CD4-positive, alpha-beta T cell treated with Interleukin-4 for 1 hour (primary cell): ENCODE measurements at places on chromosomes 7 and 10.

GRCh38 chr10:31759799-31760626 lies 168.6 kb downstream of the ARHGAP12 start:
- DNase-seq: peak; percentile 98

- DNase-seq: no peak
Measured at GRCh38 chr10:86988520-86988919, 20.2 kb downstream of the ADIRF start.

DNA sequence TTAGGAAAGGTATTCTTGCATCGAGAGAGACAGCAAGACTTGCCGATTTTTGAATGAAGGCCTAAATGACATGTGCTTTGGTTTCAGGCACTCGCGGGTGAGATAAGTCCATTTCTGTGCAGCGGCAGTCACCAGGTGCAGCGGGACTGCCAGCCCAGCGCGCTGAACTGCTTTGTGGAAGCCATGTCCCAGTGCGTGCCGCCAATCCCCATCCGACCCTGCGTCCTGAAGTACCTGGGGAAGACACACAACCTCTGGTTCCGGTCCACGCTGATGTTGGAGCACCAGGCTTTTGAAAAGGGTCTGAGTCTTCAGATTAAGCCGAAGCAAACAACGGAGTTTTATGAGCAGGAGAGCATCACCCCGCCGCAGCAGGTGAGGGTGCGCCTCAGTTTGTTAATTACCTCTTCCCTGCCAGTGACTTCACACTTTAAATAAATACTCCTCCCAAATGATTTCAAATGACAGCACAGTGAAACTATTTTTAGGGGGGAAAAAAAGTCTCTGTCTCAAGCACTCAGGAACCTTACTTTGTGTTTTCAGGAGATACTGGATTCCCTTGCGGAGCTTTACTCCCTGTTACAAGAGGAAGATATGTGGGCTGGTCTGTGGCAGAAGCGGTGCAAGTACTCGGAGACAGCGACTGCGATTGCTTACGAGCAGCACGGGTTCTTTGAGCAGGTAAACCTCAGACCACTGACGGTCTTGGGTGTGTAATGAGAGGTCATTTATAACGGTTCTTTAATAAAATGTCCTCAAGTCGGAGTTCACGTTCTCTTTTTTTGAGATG lies 98.3 kb downstream of the TRRAP start:
- DNase-seq: no peak

GRCh38 chr7:144641389-144642044 lies 194.3 kb downstream of the TPK1 start:
- DNase-seq: no peak

- DNase-seq: no peak
Measured at GRCh38 chr7:96910486-96910885, 94.9 kb upstream of the DLX6 start.

DNA sequence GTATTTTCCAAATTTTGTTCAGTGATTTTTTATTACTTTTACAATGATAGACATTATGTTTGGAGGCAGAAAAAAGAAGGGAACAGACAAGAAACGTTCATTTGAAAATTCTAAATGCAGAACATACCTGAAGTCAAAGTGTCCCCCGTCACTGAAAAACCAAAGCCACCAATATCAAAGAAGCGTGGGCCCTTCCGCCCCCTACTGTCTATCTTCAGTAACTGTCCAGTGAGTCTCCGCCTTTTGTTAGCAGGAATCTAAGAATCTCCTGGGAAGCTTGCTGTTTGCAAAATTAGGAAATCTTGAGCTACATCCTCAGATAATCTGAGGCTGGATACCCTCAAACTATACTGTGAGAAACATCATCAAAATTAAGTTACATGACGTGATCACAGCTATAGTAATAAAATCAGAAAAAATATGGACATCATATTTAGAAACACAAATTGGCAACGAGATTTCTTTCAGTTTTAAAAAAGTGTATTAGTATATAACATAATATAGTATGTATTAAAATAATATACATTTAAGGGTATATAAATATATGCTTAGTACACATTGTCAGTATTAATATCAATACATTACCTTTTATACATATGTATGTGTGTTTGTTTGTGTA lies 169.3 kb upstream of the AKR1E2 start:
- DNase-seq: peak; percentile 67

DNA sequence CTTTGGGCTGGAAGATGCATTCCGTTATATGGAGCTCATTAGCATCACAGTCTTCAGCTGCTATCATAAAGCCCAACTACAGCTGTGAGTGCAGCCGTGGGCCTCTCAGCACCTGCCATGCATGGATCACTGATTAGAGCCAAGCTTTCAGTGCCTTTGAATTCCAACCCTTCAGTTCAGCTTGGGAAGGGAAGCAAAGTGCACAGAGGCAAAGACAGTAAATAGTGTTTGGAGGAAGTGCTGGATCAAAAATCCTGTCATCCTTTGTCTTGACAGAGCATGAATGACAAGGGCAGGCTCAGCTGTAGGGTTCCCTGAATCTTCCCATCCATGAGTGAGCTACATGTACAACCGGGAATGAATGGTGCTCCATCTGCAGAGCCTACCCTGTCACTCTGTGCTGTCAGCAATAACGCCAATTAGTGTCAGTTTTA lies 153.7 kb downstream of the DNAJB9 start:
- DNase-seq: no peak

- DNase-seq: no peak
Measured at GRCh38 chr7:110407242-110407641, 683.7 kb upstream of the LRRN3 start.

DNA sequence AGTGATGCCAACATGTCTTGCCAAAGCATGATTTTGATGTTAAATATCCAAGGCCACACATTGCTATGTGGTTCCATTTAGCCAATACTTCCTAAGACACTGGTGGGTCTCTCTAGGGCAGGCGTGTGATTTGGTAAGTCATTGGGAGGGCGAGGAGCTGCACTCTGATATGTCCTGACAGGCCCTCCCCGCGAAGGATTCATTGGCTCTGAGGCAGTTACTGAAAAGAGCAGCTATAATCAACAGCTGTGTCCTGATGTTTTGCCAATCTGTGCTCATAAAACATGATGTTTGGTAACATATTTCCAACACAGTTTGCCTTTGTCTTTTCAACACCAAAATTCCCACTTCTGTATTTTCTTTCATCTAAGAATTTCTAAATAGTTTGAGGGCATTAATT lies 646.7 kb downstream of the PARD3 start:
- no peak for DNase-seq

GRCh38 chr10:31822150-31822549 lies 106.5 kb downstream of the ARHGAP12 start:
- DNase-seq: no peak

DNA sequence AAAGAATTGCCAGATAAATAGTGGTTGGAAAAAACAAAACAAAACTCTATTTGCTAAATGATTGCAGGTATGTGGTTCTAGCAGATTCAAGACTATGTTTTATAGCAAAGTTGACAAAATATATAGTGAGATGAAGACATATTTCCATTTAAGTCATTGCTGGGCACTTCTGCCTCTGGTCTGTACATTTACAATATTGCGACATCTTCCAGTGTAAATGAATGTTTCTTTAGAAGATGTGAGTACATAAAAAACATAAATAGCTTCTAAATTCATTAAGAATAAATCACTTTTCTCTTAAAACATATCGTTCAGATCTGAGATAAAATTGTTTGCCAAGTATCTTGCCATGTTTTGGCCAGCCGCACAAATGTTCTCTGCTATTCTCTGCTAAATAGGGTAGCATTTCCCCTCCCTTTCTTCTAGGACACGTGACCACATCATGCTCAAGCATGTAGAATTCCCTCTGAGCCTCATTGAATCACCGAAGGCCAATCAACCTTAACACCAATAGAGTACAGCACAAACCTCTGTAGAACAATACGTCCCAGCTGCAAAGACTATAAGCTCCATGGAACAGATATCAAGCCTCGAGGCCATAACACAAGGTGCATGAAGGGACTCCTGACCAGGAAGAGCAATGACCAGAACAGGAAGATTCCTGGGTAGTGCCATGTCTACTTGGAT lies 1173.3 kb downstream of the GATA3 start:
- no peak for DNase-seq

GRCh38 chr10:74153123-74153522 lies 2.1 kb downstream of the ADK start:
- no peak for DNase-seq

DNA sequence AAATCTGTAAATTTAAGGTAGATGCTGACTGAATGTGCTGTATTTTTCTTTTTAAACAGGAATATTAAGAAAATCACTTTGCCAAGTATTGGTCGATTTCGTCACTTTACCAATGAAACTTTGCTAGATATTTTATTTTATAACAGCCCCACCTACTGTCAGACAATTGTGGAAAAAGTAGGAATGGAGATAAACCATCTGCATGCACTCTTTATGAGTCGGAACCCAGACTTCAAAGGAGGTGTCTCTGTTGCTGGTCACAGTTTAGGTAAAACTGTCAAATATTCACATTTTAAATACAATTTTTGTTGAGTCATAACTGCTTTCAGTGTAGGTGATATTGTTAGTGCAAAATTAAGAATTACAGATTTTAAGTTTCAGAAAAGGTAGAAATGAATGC lies 25.2 kb downstream of the SEC23IP start:
- no peak for DNase-seq

DNA sequence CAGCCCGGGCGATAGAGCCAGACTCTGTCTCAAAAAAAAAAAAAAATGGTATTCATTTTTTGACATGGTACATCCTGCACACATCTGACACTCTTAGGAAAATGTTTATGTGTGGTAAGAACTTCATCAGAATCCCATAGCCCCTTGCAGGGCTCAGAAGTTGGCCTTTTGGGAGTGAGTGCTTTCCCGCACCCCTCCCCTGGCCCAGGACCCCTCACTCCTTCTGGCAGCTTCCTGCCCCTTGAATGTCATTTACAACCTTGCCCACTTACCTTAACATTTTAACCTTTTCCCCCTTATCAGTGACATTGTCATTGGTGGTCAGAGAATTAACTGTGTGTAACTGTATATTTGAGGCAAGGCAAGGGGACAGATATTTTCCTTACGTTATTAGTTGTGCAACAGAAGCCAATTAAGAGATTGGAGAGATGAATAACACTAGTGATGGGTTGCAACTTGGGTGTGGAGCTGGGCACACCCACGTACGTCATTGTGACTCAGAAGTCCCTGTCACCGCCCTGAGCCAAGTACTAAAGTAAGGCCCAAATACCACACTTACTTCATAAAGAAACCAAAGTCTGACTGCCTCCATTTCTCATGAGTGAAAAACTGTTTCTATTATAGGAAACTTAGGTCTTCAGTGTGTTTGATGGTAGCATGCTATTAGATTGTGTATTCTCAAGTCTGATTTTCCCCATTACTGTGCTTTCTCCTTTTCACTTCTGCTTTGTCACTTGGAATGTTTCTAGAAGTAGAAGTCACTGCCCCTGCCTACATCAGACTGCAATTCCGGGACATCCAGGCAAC lies 31.6 kb downstream of the OGDH start:
- peak; percentile 89 for DNase-seq

GRCh38 chr7:29885626-29886025 lies 79.3 kb downstream of the WIPF3 start:
- no peak for DNase-seq

GRCh38 chr7:141012696-141013344 lies 1.9 kb downstream of the MRPS33 start:
- DNase-seq: no peak

GRCh38 chr7:129635300-129636029 lies 23.9 kb downstream of the NRF1 start:
- DNase-seq: peak; percentile 76

DNA sequence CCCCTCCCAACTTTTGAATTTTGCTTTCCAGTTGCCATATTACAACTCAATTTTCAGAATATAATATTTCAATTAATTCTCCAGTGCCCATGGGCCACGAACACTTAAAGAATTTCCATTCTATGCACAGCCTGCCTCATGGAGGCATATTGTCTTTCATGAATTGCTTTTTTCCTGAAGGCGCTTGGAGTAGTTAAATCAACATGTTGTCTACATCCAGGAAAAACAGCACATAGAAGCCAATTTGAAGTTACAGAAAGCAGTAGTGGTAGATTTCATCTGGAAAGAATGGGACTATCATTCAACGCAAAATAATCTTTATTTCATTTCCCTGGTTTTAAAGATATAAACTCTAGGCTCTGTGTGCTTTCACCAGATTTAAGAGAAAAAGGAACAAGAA lies 106.0 kb downstream of the NRP1 start:
- no peak for DNase-seq

GRCh38 chr10:44733501-44734488 lies 177.3 kb upstream of the TMEM72 start:
- no peak for DNase-seq

- DNase-seq: no peak
Measured at GRCh38 chr10:132163278-132163765, 23.4 kb upstream of the DPYSL4 start.
